ENCODE measurements at places on chromosomes 13 and 19.

DNA sequence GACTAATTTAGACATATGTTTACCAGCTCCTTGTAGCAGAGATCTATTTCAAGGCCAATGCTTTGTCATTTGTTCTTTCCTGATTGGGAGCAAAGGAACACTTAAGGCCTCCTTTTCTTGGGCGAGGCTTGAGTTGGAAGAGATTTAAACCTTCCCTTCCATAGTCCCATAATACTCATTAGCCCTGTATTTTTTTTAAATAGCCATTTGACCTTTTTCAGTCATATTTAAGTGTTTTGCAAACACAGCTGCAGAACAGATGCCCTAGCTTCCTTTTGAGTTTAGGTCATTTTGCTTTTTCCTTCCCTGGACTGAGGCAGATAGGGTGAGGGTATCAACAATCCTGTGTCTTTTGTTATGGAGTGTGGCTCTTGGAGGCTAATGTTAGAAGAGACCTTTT, 198.3 kb downstream of the NBEA start:
- no peak for DNase-seq

DNA sequence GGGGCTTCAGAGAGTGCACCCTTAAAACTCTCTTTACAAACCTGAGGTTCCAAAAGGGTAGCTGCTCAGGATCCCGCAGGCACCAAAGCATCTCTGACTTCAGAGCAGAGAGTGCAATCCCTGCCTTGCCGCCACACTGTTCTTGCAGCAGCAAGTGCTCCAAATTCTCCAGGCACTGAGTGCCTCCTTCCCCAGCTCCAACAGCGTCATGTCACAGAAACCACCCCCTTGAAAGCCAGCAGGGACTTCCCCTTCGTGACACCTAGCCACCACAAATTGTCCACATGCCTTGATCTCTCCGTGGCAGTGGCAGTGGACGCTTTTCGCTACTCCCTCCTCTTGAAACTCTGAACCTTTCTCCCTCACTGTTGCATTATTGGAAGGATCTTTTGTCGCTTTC, 39.9 kb downstream of the MBNL2 start:
- no peak for DNase-seq

DNA sequence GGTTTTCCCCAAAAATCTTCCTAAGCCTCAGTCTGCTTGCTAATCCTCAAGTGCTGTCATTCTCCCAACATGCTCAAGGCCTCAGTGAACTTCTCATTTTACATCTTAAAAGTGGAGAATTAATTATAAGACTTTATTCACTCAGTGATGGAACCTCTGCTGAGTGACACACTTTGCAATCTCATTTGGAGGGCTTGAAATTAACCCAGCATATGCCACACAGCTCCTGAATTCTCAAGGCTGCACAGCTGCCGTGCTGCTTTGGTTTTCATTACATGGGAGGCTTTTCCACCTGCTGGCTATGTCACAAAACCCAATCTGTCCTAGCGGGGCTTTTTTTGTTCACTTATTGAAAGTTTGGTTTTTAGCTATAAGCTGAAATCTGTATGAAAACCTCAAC, 28.3 kb upstream of the SERPINE3 start:
- DNase-seq, result no peak

DNA sequence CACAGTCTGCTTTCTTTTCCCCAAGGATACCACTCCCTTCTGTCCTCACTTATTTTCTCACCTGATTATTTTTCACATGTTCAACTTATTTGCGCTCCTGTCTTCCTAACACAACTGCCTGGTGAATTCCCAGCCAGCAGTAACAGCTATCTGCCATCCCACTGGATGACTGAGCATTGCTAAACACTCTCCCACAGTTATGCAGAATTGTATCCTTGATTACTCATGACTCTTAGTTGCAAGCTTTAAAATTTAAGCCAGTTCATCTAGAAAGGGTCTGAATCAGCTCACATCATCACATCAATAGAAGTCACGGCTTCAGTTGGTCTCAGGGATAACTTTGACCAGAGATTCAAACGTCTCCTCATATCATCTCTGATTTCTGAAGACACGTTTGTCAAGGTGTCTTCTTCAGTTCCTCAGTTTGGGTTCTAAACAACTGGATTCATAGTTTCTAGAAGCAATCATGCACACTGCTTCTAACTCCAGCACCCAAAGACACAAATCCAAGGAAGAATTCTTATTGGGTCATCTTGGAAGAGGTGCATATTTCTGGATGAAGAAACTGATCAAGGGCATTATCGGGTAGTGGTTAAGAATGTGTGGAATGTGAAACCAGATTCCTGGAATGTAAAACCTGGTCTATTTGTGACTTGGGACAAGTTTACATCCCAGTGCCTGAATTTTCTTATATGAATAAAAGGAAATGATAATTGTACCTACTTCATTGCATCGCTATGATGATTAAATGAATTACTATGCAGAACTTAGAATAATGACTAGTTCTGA, 13.9 kb upstream of the DACH1 start:
- no peak for DNase-seq

- DNase-seq, result no peak
Measured at GRCh38 chr13:85148009-85148408, 651.2 kb downstream of the SLITRK6 start.

DNA sequence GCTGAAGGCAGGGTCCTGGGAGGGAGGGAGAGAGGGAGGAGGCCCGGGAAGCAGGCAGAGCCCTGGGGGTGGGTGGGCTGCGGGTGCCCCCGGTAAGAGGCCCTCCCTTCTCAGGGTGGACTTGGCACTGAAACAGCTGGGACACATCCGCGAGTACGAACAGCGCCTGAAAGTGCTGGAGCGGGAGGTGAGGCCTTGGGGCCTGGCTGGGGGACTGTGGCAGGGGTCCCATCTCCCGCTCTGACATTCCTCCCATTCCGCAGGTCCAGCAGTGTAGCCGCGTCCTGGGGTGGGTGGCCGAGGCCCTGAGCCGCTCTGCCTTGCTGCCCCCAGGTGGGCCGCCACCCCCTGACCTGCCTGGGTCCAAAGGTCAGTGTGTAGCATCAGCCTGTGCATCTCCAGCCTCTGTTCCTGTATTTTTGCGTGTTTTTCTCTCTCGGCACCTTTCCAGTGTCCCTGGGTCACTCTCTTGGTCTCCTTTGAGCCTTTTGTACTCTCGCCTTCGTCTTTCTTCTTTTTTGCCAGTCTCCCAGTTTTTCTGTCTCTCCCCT, 53.4 kb downstream of the TRPM4 start:
- no peak for DNase-seq

Measured in stimulated activated naive CD4-positive, alpha-beta T cell (primary cell).